Epithelial cell of proximal tubule (primary cell): ENCODE measurements at places on chromosomes 11 and 22. TPM values are rescaled to one million over a fixed set of nuclear protein-coding genes. Genes with fewer than 3 reads are reported as not detected.
A peak's percentile ranks its signal among the peaks of the same experiment; 100 is the strongest.

The CST6 gene
- 53.4 and 89.1 TPM in 2 replicates for total RNA-seq

The LARGE2 gene
- 2.5 and 3.3 TPM in 2 replicates for total RNA-seq

The SLC15A3 gene
- 0.43 and 0.86 TPM in 2 replicates for total RNA-seq

The UFD1 gene
- total RNA-seq = 47.7 and 68.1 TPM in 2 replicates

The FUT4 gene
- total RNA-seq = 7.2 and 10.6 TPM in 2 replicates

The OR10D3 gene
- not detected in 2 replicates for total RNA-seq

DNA sequence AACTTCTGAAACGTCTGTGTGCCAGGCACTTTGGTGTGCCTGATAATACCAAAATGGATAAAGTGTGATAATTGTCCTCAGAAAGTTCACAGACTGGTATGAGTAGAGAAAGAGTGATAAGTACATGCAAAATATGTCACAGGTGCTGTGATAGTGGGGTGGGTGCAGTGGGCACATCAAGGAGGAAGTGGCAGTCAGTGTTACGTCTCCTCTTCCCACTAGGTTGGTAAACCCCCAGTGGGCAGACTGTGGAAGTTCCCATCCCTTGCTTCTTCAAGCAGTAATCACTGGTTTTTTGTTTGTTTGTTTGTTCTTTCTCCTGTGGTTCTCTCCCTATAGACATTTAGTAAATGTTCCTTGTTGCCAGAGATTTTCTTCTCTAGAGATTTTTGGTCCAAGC lies 5.4 kb downstream of the RNF121 start:
- DNase-seq = no peak

GRCh38 chr22:20507253-20508066 lies at the start of gene MED15:
TSS of gene MED15 (plus strand) at chr22:20507610. CDS start at chr22:20507679, 69 bp downstream.
- no peak for DNase-seq

- DNase-seq = no peak
Measured at GRCh38 chr22:36510966-36511881, 4.4 kb upstream of the FOXRED2 start.

DNA sequence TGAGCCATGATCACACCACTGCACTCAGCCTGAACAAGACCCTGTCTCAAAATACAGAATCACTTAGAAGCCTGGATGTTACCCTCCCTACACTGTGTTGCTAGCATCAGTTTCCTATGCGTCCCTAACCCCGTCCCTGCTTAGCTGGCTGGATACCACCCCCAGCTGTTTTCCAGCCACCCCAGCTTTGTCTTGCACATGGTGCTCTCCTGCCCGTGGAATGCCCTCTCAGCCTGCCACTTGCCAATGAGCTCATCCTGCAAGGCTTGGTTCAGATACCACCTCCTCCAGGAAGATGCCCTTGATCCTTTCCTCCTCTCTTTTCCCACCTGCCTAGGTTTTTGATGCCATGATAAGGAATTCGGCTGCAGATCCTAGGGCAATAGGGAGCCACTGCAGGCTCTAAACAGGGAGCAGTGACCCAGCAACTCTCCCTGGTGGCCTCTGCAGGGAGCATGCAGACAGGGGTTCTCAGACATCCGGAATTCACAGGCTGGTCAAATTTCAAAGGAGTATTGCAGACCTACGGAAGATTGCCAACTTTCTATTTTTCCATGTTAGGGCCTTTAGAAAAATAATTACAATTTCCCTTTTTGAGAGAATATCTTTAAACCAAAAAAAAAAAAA lies 52.7 kb upstream of the WNT7B start:
- no peak for DNase-seq

GRCh38 chr11:129951201-129951865 lies 51.3 kb downstream of the PRDM10 start:
- DNase-seq = no peak

DNA sequence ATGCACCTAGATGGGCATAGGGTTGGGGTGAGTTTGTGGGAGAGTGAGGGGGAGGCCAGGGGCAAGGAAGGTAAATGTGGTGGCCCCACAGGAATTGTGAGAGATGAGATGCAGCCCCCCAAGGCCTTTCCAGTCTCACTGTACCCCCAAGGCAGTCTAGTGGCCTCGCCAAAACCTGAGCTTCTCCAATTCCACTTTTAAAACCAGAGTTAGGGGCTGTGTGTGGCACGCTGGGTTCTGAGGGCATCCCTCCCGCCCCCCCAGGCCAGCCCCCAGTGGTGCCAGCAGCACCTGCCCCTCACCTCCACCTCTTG lies 40.4 kb downstream of the KCNC1 start:
- no peak for DNase-seq

DNA sequence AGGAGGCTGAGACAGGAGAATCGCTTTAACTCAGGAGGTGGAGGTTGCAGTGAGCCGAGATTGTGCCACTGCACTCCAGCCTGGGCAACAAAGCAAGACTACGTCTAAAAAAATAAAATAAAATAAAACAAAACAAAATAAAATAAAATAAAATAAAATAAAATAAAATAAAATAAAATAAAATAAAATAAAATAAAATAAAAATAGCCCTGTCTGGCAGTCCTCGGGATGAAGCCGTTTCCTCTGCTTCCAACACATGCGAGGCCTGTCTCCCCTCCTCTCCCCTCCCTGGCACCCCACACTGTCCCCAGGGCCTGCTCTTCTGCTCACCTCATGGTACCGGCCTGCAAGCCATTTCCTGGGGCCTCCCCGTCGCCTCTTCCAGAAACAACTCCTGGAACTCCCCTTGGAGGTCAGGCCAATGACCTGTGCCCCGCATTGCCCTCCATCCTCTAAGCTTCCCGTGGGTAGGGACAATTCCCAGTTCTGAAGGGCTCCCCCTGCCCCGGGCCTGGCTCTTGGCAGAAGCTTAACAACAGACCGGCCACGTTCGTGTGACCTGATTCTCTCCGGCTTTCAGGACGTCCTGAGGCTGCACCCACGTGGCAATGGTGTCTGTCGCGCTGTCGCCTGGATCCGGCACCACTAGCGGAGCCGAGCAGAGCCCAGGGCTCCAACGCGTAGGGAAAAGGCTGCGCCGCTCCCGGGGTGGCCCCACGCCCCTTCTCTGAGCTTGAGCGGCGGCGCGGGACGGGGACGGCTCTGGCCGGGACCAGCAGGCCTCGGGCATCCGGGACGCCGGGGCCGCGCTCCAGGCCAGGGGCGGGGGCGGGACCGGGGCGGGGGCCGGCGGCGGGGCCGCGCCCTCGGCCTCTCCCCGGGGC lies 456 bp upstream of the PARVB start:
- no peak for DNase-seq

GRCh38 chr11:69882270-69882608 lies 63.0 kb upstream of the FGF3 start:
- no peak for DNase-seq

GRCh38 chr11:2621894-2622293 lies 77.9 kb downstream of the KCNQ1OT1 start:
- DNase-seq = no peak

DNA sequence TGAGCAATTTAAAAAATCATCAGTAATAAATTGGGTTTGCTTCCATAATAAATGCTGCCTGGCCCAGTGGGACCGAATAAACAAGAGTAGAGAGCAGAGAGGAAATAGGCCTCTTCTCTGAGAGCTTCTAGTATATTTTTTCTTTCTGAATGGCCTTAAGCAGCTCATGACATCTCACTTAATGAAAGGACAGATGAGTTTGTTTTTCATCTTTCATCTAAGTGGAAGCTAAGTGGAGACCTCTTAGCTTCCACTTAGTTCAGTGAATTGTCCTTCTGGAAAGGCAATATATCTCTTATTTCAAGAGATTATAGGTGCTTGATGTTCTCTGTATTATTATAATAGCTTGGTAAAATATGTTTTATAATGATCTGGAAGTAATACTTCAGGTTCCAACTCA lies 245.9 kb upstream of the ANO3 start:
- DNase-seq = no peak

DNA sequence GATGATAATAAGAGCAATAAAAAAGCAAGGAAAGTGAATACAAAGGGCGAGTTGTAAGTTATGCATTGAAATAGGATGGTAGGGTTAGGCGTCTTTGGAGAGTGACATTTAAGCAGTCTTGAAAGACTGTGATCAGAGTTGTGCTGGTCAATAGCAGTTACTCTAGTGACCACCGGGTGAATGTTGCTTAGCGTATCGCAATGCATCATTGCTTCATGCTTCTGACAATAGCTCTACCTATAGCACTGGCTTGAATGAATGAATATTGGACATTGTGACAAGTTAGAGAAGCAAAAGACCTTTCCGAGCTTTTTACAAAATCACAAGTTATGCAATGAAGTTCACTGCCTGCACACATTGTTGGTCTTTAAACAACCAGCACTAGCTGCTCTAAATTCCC lies 7.7 kb upstream of the OR8B12 start:
- DNase-seq = no peak

- no peak for DNase-seq
Measured at GRCh38 chr11:67256477-67257135, 9.7 kb upstream of the GRK2 start.

GRCh38 chr11:73265853-73266645 lies 6.1 kb upstream of the P2RY6 start:
- DNase-seq = no peak

DNA sequence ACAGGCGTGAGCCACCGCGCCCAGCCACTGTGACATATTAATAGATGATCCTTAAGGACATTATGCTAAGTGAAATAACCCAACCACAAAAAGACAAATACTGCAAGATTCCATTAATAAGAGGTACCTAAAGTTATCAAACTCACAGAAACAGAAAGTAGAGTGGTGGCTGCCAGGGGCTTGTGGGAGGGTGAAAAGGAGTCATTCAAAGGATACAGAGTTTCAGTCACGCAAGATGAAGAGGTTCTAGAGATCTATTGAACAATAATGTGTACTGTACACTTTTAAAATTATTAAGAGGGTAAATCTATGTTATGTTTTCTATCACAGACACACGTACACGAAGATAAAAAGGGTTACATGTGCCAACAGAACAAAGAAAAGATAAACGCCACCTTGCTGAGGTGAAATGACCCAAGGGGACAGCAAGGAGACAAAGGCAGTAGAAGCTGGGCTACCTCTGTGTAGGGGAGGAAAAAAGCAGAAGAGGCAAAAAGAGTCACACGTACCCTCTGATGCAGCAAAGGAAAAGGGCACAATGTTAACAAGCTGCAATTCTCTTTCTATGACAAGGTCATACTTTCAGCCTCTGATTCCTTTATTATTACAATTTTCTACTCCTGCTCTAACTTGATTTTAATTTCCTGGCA lies 65.3 kb downstream of the AMBRA1 start:
- DNase-seq = no peak

GRCh38 chr11:104934594-104934993 lies 33.8 kb downstream of the CASP4 start:
- DNase-seq = no peak

GRCh38 chr11:57324154-57324885 lies 432 bp downstream of the TNKS1BP1 start:
- DNase-seq = no peak

GRCh38 chr11:11279956-11280689 lies 72.9 kb downstream of the CSNK2A3 start:
- DNase-seq = no peak

- no peak for DNase-seq
Measured at GRCh38 chr11:78138694-78139421, 568 bp downstream of the ALG8 start.

DNA sequence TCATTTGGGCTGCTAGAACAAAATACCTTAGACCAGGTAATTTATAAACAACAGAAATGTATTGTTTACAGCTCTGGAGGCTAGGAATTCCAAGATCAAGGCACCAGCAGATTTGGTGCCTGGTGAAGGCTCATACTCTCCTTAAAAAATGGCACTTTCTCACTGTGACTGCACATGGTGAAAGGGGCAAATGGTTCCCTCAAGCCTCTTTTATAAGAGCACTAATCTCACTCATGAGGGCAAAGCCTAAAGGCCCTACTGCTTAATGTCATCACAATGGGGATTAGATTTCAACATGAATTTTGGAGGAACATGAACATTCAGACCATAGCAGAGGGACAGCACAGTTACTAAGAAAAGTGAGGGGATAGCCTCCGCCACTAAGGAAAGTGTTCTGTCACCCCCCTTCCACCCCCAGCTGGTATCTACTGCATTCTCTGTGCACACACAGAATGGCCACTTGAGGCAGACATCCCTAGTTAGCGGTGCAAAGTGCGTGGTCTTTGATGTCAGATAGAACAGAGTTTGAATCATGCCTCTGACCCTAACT lies 47.2 kb upstream of the CEP295 start:
- no peak for DNase-seq

GRCh38 chr11:69948256-69949141 lies 129.3 kb upstream of the FGF3 start:
- no peak for DNase-seq

- peak; percentile 49 for DNase-seq
Measured at GRCh38 chr11:76910620-76911414, 50.1 kb downstream of the ACER3 start.

DNA sequence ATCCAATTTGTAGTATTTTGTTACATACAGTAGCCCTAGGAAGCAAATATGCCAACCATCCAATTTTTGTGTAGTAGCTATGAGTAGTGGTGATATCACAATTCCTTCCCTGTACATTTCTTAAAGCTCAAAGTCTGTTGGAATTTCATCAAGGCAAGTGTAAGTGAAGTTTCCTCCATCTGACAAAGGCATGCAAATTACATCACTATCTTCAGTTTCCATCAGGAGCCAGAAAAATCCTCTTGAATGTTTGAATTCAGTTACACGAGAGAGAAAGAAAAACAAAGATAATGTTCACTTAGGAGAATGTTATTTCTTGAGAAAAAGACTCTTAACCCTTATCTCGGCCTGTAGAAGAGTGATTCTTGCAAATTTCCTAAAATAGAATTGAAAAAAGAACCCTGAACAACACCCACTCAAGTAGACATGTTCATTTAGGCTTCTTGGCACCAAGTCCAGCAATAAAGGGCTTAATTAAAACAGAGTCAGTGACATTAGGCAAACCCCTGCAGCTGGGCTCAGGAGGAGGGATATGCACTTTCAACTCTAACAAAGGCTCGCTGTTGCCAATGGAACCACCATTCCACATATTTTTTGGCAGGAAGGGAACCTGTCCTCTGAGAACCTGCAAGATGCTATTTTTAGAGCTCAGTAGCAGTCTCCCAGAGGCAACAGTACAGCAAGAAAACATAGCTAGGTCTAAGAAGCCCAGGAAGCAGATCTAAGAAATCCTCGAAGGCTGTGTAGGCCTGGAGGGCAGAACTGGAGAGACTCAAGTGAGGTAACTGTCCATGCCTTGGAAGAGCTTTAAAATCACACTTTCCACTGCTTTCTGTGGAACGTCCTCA lies 144.6 kb downstream of the CCDC81 start:
- no peak for DNase-seq

DNA sequence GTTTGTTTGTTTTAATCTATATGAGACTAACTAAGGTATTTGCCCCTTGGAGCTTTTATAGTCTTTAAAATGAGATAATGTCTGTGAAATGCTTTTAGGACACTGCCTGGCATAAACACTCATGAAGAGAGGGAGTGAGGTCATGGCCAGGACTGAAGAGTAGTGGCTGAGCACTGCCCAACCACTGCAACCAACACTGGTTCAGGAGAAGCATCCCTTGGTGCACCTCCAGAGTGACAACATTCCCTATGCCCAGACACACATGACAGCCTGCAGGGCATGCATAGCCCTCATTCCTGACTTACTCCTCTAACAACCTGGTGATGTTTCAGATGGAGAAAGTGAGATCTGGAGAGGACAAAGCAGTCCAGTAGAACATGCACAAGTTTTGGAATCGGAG lies 36.1 kb downstream of the ME3 start:
- peak; percentile 72 for DNase-seq
